Dermis lymphatic vessel endothelial cell (primary cell): ENCODE measurements at places on chromosomes 1 and 21. TPM values are rescaled to one million over a fixed set of nuclear protein-coding genes. Genes with fewer than 3 reads are reported as not detected.

The ERICH3 gene
- not detected in 2 replicates for total RNA-seq

The DNASE2B gene
- not detected in 2 replicates for total RNA-seq

The FOXD3 gene
- not detected in 2 replicates for total RNA-seq

The RNF186 gene
- total RNA-seq, result not detected in 2 replicates

The CNKSR1 gene
- not detected in 2 replicates for total RNA-seq

The TMPRSS15 gene
- total RNA-seq, result not detected in 2 replicates

The CRNN gene
- total RNA-seq, result not detected in 2 replicates

The RASSF5 gene
- 0.09 and 0.11 TPM in 2 replicates for total RNA-seq

The SPRR2A gene
- not detected in 2 replicates for total RNA-seq

The C1orf53 gene
- total RNA-seq, result 1.9 and 4.8 TPM in 2 replicates

The FAM131C gene
- total RNA-seq, result 0.11 TPM in 1 of 2 replicates, not detected in the other

The SLAMF7 gene
- not detected in 2 replicates for total RNA-seq

The PINK1 gene
- total RNA-seq, result 79.5 and 96.4 TPM in 2 replicates

The RRAGC gene
- 17.9 and 22.4 TPM in 2 replicates for total RNA-seq

The SPRR2G gene
- total RNA-seq, result not detected in 2 replicates

The RGS7 gene
- 0.09 and 0.11 TPM in 2 replicates for total RNA-seq

The DDAH1 gene
- 31.1 and 47.8 TPM in 2 replicates for total RNA-seq

The SERPINC1 gene
- total RNA-seq, result 0.22 TPM in 1 of 2 replicates, not detected in the other

The NPHS2 gene
- total RNA-seq, result not detected in 2 replicates

The LMO4 gene
- total RNA-seq, result 13.5 and 17.1 TPM in 2 replicates

The SLC5A9 gene
- 0.11 and 0.17 TPM in 2 replicates for total RNA-seq

The LRRC71 gene
- 0.11 and 0.43 TPM in 2 replicates for total RNA-seq

The PEX11B gene
- 28.9 and 30.9 TPM in 2 replicates for total RNA-seq

The TNFRSF1B gene
- 5.4 and 23.7 TPM in 2 replicates for total RNA-seq

The SPATC1L gene
- 4.7 and 6.3 TPM in 2 replicates for total RNA-seq

The KRTAP21-2 gene
- not detected in 2 replicates for total RNA-seq

The SH3GLB1 gene
- total RNA-seq, result 42.8 and 43.7 TPM in 2 replicates
